ENCODE measurements at places on chromosomes 5 and 9.

- DNase-seq, result no peak
Measured at GRCh38 chr9:38432922-38433510, 8.8 kb upstream of the IGFBPL1 start.

GRCh38 chr5:137624786-137625349 is 111.0 kb downstream of the KLHL3 start:
- no peak for DNase-seq

DNA sequence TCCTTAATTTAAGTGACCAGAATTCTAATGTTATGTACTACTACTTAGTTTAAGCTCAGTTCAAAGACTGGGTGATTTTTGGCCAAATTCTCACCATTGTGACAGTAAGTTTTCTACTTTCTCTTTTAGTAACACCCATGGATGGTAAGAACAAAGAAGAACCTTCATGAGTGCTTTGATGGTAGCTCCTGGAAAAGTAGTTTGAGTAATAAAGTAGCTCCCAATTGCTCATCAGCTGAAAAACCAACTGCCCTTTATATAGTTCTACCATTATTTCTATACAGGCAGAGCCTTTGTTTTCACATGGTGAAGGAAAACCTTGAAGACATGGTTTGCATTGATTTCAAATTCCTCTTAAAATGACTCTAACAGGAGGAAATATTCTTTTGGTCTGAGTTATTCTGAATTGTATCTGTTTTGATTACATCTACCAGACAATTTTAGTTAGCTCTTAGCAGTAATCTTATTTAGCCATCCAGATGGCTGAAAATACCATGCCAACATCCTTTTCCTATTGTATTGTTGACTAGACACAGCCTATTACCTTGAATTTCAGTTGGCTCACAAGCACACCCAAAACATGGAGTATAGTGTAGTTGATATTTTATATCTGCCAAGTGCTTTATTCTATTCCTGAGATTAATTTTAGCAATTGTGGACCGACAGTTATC is 23.7 kb upstream of the STARD4 start:
- DNase-seq, result no peak

DNA sequence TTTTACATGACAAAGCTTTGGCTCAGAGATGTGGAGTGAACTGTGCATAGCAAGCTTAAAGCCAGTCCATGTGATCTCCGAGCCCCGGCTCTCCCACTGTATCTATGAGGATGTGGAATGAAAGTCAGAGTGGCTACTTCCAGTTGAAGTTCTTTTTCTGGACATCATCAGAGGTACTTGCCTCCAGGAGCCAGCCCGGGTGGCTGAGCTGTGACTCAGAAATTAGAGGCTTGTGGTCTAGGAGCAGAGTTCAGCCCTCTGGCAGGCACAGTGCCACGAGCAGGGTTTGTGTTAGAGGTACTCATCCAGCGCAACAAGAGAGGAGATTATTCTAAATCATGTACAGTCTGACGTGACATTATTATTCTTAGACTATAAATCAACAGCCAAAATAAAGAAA is 322.5 kb downstream of the CDK5RAP2 start:
- no peak for DNase-seq

- no peak for DNase-seq
Measured at GRCh38 chr5:2748861-2749513, 2.5 kb downstream of the IRX2 start.

GRCh38 chr9:8292657-8293056 is 493.1 kb upstream of the DMAC1 start:
- DNase-seq, result peak; percentile 33

- no peak for DNase-seq
Measured at GRCh38 chr9:127390563-127390962, 6.4 kb upstream of the SLC2A8 start.

DNA sequence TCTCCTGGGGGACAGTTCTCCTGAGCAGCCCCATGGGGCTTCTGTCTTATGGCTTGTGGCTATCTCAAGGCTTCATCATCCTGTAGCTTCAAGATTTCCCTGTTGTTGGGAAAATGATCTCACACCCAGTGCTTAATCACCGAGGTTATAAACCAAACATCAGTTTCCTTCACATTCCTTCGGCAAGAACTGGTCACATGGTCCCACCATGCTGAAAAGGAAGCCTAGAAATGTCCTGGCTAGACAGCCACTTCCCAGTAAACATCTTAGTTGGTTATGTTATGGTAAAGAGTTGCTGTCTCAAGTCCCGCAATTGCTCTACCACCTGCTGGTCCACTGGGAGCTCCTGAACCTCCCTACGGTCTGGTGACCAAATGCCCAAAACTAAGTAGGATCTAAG is 66.0 kb downstream of the RAB3C start:
- DNase-seq, result no peak

- no peak for DNase-seq
Measured at GRCh38 chr9:111851553-111851952, 45.1 kb upstream of the UGCG start.

GRCh38 chr9:105742088-105742487 is 47.7 kb downstream of the TMEM38B start:
- DNase-seq, result no peak

Measured in right lobe of liver (tissue), 6 donors.